Lung (tissue), 17 donors: ENCODE measurements at places on chromosomes 13 and 19.

GRCh38 chr13:82934000-82934399 lies 948.3 kb downstream of the SLITRK1 start:
- peak; percentile 92 for DNase-seq

GRCh38 chr19:3135961-3136683 lies at the start of gene GNA15:
TSS of gene GNA15 (plus strand) at chr19:3136033. CDS start at chr19:3136451, 418 bp downstream.
- no peak for DNase-seq

DNA sequence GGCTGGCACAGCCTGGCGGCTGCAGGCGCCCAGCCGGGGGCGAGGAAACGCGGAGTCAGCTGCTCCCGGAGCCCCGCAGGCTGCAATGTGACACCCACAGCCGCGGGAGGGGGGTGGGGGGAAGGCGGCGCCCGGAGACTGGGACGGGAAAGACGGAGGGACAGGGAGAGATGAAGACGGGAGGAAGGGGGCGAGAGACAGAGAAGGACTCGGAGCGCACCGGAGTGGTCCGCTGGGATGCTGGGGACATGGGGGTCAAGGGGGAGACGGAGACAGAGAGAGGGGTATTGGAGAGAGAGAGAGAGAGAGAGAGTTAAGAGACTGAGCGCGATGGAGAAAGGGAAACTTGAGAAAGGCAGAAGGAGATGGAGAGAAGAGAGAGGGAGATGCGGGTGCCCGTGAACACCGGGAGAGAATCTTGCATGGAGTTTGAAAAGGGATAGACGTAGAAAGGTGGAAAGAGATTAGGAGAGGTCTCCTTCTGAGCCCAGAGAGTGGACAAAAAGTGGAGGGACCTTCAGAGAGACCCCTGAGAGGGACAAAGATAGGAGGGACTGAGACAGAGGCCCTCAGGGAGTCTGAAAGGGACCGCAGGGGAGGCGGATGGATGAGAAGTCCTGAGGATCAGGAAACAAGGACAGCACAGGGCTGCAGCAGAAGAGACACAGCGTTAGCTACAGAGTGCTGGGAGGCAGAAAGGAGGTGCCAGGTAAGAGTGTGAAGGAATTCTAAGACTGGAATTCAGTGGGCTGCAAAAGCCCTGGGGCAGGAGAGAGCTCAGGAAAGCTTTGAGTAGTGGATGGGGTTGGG lies 1.0 kb downstream of the SCN1B start:
- no peak for DNase-seq

DNA sequence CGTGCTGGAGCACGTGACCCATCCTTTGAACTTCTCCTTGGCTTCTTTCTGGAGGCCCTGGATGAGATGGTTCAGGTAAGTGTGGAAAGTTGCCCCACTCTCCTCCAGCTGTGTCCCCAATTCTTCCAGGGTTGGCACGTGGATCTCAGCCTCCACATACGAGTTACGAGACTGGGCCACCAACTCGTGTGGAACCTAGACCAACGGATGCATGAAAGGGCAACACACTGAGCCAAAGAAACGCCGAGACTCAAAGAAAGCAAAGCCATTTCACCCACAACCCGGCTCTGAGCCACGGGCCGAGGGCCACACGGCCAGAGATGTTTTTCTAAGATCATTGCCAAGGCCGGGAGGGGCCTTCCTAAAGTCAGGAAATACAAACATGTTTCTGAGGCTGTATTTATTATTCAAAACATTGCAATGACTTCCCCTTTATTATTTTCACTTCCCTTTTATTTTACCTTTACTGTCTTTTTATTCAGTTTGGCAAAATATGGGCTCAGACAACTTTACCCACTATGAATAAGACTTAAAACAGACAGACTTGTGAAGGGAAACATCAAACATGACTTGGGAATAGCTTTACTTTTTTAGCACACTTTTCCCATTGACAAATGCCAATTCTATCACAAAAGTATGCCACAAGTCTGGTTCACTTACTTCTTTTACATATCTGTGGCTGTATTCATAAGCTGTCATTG lies 94.6 kb downstream of the KL start:
- DNase-seq = no peak

DNA sequence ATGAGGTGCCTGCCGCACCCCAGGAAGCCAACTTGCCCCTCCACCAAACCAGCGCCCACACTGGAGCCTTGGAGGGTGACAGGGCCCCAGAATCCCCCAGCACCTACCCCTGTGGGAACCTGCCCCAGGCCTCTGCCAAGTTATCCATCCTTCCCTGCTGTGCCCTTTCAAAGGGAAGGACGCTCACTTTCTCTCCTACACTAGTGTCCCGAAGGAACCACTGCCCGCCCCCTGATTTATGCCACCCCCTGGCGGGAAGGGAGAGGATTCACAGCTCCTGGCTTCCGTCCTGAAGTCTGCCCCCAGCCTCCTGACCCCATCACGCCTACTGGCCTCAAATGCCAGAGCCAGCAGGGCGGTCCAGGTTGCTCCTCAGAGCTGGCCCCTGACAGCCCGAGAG lies 1.4 kb downstream of the EVI5L start:
- no peak for DNase-seq

- no peak for DNase-seq
Measured at GRCh38 chr13:38415233-38415632, 65.6 kb downstream of the UFM1 start.

DNA sequence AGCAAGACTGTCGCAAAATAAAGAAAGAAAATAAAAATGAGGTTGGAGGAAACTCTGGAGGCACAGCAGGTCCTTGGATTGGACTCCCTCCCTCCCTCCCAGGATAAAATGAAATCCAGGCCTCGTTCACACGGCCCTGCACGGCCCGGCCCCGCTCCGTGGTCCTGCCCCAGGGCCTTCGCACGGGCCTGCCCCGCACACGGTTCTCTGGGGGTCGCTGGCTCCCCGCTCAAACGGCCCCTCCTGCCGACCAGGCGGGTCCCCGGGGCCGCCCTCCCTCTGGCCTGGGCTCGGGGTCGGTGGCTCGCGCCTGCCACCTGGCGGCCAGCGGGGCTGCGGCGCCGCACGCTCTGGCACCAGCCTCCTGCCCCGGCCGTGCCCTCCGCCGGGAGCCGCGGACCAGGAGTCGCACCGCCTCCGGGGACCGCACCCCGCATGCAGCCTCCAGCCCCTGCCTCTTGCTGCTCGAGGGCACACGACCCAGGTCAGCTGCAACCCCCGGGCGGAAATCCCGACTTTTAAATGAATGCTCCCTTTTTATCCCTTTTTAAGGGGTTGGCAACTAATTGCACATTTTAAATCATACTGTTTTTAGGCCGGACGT lies 1.5 kb upstream of the WDR18 start:
- DNase-seq = peak; percentile 75

DNA sequence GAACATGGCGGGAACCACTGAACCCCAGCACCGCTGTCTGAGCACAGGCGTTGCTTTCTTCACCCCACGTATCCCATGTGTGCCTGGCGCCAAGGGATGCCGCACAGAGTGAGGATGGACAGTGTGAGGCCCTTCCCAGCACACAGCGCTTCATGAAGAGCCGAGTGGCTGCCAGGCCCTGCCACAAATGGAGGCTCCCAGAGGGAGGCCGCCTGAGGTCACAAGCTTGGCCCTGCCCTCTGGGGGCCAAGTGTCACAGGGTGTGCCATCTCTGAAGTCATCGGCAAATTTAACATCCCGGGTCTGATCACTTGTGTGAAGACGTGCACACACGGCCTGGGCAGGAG lies 24.4 kb downstream of the MPND start:
- DNase-seq = no peak

GRCh38 chr13:43428545-43429296 lies 358.1 kb downstream of the ENOX1 start:
- peak; percentile 20 for DNase-seq

DNA sequence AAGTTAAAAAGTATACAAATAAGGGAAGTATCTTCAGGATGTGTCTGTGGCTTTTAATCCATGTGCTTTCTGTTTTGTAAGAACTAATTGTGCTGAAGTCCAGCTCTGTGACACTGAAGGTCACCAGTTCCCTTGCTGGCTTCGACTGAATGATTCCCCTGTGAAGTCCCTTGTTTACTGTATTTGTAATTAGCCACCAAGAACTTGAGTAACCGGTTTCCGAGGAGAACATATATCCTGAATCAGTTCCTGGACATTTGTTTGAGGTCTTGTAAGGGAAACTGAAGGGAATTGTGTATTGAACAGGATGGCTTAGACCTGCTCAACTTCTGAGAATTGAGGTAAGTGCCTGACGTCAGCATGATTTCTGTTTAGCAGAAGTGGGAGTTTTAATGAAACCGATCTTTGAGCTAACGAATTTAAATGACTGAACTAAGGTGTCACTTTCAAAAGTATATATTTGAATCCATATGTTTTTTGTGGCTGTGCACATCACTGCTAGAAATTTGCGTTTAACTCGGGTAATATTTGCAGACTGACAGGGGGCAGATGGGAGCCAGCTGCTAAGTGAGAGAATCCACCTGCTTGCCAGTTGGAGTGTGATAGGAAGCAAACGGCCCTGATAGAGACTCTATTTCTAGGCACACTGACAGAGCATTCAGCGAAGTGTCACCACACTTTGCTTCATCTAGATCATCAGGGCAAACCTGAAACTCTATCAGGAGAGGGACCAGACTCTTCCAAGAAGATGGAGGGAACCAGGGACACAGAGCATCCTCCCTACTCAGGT lies 530.0 kb downstream of the RFC3 start:
- peak; percentile 28 for DNase-seq

- no peak for DNase-seq
Measured at GRCh38 chr19:32916969-32917615, 47.5 kb upstream of the SLC7A9 start.
